ENCODE measurements at places on chromosomes 6 and 20. TPM values are rescaled to one million over a fixed set of nuclear protein-coding genes. Genes with fewer than 3 reads are reported as not detected.

Gene PCK1
- 136 TPM for total RNA-seq

Gene AIF1
- 28.4 TPM for total RNA-seq

Gene EYA4
- total RNA-seq, result 0.41 TPM

Gene GNRH2
- 1.1 TPM for total RNA-seq

Gene MEP1A
- 118 TPM for total RNA-seq

Gene MICA
- 18.1 TPM for total RNA-seq

Gene CENPQ
- 2.6 TPM for total RNA-seq

Gene CDC40
- total RNA-seq, result 24.2 TPM

- no peak for DNase-seq
Measured at GRCh38 chr20:57548177-57549058, 12.5 kb upstream of the PCK1 start.

DNA sequence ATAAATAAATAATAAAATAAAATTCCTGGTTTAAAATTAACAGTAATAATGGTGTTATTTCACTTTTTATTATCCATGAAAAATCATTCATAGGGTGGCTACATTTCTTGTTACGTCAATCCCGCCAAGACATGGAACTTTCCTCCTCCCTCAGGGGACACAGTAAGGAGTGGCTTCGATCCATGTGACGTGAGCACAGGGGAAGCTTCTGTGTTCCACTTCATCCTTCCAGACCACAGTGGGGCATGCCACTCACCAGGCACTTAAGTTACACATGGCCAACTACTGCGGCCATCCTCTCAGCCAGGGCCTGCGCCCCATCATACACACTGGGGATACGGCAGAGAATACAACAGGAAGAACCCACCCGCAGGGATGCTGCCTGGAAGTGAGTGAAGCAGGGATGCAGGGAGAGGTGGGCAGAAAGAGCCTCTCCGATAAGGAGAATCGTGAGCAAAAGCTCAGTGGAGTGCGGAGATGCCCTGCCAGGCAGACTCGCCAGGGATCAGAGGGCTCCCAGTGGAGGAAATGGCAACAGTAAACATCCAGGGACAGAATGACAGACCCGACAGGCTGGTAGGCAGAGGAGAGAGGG is 75.3 kb downstream of the ATP9A start:
- no peak for DNase-seq

GRCh38 chr6:11552442-11552841 is 14.9 kb downstream of the TMEM170B start:
- DNase-seq, result no peak

DNA sequence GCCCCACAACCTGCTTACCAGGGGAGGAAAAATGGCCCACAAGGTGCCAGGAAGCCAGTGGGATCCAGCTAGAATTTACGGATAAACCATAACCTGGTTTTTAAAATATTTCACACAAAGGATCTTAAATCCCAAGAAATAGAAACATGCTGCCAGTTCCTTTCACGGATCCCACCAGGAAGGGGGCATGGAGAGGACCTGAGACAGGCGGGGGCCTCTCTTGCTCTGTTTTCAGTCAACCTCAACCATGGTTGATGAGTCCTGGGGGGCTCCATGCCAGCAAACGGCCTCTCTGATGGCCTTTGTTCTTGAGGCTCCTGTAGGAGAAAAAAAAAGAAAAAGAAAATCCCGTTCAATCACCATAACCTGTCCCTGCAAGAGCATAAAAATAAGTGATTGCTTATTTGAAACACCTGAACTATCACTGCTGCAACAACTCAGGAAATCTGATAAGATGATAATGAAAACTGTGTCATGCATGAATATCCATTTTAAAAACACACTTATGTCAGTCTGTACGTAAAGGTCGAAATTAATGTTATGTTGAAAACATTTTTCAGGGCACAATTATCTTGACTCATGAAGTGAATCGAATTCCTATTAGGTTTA is 125.8 kb upstream of the CST7 start:
- no peak for DNase-seq

- DNase-seq, result no peak
Measured at GRCh38 chr20:61764471-61765025, 301.1 kb downstream of the TAF4 start.

DNA sequence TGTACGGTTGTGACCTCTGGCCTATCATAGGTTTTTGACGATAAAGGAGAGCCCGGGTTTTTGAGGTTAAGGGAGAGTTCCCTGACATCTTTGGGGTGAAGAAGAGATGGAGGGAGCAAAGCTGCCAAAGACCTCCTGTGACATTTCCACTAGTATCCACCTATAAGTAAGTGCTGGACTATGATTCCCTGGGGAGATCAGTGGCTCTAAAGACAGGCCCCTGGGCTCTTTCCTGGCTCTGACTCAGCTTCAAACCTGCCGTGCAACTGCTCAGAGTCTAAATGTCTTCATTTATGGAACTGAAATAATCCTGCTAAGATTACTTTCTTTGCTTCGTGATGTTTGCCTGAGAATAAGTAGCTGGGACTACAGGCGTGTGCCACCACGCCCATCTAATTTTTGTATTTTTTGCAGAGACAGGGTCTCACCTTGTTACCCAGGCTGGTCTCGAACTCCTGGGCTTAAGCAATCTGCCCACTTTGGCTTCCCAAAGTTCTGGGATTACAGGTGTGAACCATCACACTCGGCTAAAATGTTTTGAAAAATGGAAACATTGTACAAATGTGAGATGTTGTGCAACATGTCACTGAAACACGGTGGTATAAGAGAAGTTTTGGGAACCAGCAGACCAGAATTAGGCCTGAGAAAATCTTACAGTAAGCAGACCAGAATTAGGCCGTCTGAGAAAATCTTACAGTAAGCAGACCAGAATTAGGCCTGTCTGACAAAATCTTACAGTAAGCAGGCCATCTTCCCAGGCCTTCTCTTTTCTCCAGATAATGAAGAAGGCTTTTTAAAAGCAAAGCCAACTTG is 1.1 kb upstream of the PAQR8 start:
- no peak for DNase-seq

GRCh38 chr20:36113036-36113435 is 41.5 kb upstream of the EPB41L1 start:
- no peak for DNase-seq
